Tongue (tissue), 3 donors: ENCODE measurements at places on chromosomes 2 and 18.

GRCh38 chr2:75522543-75523312 is 38.0 kb downstream of the EVA1A start:
- no peak for DNase-seq

GRCh38 chr2:218648088-218648786 is 11.2 kb downstream of the ZNF142 start:
- DNase-seq: peak; percentile 75

- no peak for DNase-seq
Measured at GRCh38 chr2:152410165-152410597, 75.2 kb downstream of the FMNL2 start.

DNA sequence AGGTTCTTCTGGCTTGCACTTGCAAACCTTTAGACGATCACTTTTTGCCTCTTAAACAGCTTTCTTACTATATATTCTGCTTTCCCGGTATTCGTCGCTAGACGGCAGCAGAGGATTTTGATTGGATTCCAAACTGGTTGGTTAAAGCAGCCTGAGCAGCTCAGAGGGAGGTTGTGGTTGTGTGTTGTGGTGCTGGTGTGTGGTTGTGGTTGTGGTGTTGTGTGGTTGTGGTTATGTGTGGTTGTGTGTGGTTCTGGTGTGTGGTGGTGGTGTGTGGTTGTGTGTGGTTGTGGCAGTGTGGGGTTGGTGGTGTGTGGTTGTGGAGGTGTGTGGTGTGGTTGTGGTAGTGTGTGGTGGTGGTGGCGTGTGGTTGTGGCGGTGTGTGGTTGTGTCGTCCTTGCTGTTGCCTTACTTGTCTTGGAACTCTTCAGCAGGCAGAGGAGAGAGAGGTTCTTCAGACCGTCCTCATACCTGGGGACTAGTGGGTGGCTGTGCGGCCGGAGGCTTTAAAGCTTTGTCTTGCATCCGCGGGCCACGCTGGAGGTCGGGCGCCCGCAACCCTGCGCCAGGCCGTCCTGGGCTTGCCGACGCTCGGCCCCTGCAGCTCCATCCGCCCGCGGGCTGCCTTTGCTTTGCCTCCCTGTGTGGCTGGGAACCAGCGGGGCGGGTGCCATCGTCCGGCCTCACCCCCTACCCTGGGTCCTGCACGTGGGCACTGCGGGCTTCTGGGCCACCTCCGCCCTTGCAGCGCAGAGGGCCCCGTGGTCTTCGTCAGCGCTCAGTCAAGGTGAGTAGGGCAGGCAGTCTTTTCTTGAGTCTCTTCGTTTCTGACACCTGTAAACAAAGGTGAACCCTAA is 190.8 kb downstream of the ARHGAP28 start:
- peak; percentile 86 for DNase-seq

- peak; percentile 47 for DNase-seq
Measured at GRCh38 chr2:5766056-5766455, 73.9 kb downstream of the SOX11 start.

DNA sequence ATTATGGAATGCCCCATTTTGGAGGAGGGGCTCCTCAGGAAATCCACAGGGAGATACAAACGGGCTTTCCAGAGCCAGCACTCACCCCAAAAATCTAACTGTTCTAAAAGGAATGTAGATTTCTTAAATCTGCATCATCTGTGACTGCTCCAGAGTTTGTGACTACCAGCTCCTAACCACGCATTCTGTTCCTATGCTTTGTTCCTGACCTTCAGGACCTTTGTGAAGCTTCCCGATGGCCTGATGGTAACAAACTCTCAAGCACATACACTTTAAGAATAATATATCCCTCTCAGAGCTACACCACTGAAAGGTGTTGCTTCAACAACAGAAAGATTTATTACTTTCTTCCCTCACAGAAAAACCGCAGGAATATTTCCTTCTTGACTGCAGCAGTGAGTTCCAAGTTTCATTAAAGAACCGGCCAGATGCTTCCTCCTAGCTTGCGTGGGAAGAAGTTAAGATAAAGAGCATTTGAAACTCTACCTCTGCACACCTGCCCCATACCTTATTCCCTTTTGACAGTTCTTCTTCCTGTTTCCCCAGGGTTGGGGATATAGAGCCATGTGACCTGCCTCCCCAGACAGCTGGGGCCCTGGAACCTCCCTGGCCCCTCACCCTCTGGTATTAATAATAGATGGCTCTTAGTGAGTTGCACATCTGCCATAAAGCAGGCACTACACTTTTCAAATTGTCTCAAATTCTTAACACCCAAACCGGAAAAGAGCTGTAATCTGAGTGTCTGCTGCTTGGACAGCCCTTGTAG is 40.2 kb upstream of the EML4 start:
- peak; percentile 45 for DNase-seq

GRCh38 chr2:128450211-128451024 is 131.8 kb upstream of the HS6ST1 start:
- no peak for DNase-seq

DNA sequence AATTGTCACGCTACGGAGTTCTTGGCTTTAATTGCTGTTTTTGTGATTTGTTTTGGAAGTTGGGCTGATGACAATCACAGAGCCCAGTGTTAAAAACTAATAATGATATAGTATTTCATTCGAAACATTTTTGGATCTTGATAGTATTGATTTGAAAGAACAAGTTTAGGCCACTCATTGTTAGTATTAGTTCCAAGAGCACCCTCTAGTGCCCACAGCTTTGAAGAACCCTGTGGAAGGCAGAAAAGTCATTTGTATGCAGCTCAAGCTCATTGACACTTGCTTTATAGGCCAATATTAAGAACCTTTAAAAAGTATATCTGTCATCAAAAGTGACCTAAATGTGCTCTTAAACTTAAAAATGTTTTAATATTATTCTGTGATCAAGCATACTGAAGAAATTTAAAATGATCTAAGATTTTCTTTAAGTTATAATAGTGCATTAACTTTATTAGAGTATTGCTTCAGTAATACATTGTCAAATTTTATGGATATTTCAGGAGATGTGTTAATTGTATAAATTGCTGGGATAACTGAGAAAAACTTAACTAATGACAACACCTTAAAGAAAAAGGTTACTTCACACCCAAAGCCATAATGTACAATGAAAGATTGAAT is 191.0 kb downstream of the GRB14 start:
- peak; percentile 72 for DNase-seq

DNA sequence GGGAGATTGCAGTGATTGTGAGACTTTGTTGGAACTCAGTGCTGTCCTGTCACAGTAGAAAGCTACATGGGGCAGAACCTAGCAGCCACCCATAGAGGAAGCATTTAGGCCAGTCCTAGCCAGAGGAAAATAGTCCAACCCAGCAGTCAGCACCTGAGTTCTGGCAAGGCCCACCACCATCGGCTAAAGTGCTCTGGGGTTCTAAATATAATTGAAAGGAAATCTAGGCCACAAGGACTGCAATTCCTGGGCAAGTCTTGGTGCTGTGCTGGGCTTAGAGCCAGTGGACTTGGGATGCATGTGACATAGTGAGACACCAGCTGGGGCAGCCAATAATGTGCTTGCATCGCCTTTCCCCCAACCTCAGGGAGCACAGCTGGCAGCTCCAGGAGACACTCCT is 28.9 kb upstream of the ACTR2 start:
- DNase-seq: peak; percentile 40

- DNase-seq: no peak
Measured at GRCh38 chr2:234669621-234670020, 172.7 kb upstream of the ARL4C start.

GRCh38 chr18:12310762-12311161 is 2.7 kb downstream of the TUBB6 start:
- DNase-seq: no peak

- no peak for DNase-seq
Measured at GRCh38 chr2:166157578-166157977, 29.8 kb upstream of the SCN1A start.

DNA sequence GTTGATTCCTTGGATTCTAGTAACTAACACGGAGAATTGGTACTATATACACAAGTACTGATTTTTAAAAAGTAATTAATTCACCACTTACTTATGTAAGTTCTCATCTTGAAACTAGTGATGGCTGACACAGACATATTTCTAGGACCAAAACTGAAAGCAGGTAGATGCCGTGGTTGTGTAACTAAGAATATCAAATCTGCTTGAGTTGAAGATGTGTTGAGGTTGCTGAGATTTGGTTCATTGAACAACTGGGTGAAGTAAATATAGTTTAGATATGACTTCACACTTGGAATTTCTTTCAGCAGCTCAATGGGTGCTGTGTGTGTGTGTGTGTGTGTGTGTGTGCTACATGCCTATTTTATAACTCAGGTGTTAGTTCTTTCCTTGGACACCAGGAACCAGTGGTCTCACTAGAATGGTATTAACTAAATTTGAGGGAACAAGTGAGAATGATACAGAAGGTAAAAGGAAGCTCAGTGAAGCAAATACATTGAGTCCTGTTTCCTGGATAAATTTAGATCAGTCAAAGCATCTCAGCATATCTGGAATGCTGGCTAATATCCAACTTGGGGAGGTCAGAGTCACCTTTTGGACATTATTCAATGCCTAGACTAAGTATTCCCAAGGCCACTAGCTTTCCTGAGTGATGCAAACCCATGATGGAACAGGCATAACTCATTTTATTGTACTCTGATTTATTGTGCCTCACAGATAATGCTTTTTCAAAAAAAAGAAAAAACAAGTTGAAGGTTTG is 110.7 kb upstream of the ZEB2 start:
- DNase-seq: no peak

DNA sequence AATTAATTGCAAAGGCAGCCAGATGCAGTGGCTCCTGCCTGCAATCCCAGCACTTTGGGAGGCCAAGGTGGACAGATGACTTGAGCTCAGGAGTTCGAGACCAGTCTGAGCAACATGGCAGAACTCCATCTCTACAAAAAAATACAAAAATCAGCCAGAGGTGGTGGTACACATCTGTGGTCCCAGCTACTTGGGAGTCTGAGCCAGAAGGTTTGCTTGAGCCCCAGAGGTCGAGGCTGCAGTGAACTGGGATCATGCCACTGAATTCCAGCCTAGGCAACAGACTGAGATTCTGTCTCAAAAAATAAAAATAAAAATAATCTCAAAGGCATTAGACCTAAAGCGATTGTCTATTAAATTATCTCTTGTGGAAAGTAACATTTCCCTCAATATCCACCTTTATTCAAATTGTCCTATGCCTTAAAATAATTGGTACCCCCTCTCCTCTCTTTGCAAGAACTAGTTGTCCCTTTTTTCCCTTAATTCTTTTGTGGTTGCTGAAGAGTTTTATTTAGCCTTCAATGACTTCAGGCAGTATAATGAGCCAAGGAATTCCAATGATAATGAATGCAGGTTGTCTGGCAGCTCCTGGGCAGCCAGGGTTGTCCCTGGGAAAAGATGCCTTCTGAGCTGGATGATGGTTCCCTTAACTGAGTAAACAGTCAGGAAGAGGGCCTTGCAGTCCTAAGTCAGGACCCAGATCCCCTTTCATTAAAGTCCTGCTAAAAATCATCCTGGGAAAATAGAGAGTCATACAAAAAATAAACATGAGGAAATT is 32.2 kb downstream of the GPR75 start:
- DNase-seq: no peak

- DNase-seq: peak; percentile 0
Measured at GRCh38 chr18:14747513-14748474, at the start of gene ANKRD30B. Gene ANKRD30B, plus strand, starts transcription at chr18:14748172. Its CDS starts 248 bp downstream, at chr18:14748420.

DNA sequence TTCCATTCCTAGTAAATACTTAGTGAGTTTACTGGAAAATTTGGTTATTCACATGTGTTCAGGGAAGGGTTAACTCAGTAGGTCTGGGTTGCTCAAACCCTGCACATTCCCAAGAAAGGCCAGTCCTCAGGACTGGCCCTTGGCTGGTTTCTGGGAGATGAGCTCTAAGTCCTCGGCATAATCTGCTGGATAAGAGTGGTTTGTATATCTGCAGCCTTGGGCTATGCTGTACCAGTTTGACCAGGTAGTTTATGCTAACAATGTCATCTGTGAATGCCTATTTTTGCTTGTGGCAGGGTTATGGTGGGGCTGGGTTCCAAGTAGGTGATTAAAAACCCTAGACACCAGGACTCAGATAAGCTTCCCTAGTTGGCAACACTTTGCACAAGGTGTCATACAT is 7.4 kb upstream of the PTH2R start:
- DNase-seq: no peak

DNA sequence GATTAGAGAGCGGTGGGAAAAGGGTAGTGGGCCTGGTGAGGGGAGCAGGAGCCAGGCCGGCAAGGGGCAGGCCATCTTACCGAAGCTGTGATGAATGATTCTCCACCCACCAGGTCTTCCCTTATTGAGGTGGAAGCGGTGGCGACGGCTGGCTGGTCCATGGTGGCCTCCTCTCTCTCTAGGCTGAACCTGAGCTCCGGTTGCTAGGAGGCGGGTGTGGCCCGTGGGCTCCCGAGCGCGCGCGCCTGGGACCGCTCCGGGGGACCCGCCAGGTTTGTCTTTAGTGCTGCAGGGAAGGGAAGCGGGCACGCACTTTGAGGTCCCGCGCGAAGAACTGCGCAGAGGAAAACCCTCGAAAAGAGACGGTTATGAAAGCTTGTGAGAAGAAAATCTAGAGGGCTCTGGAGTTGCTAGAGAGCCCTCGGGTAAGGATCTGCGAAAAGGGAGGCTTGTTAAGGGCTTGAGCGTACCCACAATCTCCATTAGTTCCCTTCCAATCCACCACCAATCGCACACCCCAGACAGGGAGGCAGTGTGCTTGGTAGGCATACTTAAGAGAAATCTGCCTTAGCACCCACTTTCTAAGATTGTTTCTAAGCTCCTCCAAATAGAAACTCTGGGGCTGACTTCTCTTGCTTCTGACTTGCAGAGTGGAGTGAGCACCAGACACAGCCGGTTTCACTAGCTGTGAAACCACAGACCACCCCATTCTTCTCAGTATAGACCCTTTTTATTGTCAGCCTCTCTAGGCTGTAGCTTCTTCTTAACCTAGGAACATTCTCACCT is at the start of gene STPG4:
STPG4 (minus strand) TSS at position 218 of the 786 bp plus-strand sequence; CDS start at position 161, 57 bp downstream.
- no peak for DNase-seq

GRCh38 chr2:202870431-202871299 is 901 bp downstream of the ICA1L start:
- peak; percentile 85 for DNase-seq

- DNase-seq: no peak
Measured at GRCh38 chr2:107322416-107322815, 436.4 kb upstream of the ST6GAL2 start.

DNA sequence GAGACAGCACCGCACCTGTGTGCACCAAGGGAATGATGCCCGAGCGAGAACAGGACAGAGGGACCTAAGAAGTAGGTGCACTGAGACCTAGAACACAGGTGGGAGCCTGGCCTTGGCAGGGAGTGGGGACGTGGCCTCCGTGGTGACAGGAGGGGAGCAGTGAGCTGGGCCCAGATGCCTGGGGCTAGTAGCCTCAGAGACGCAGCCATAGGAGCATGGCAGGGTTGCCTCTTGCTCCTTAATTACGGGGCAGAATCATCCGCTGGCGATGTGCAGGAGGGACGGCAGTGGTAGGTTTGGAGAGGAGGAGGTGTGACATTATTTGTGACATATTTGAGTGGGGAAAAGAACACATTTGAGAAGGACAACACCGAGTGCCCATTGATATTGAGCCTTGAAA is 57.0 kb upstream of the HPCAL1 start:
- DNase-seq: no peak
